ENCODE measurements at places on chromosomes 2 and 18. TPM values are rescaled to one million over a fixed set of nuclear protein-coding genes. Genes with fewer than 3 reads are reported as not detected.

Gene CAPN14
- not detected for polyA plus RNA-seq

Gene GCG
- not detected for polyA plus RNA-seq

Gene POTEC
- not detected for polyA plus RNA-seq

Gene FAM237A
- polyA plus RNA-seq, result not detected

Gene CFAP65
- polyA plus RNA-seq, result not detected

Gene B3GNT7
- polyA plus RNA-seq, result not detected

DNA sequence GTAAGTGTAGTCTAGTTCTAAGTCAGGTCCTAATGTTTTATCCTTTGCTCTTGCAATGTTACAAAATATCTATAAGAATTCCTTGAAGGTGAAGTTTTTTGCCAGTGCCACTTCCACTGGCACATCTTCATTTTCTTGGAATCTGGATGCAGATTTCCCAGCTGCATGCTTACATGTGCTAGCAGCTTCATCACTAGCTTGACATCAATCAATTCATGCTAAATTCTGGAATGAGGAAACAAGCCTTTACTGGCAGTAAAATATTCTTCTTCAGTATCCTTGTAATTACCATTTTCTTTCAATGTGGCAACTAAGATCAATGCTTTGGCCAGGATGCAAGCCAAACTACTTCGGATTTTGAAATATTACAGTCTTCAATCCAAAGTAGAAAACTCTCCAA is 200.6 kb upstream of the SIX2 start:
- peaks cover 8% of the 10 kb centered on the region for H3K27me3 ChIP-seq
- no peak for DNase-seq
- no peak overlapping the region for H3K4me3 ChIP-seq
- H3K4me1 ChIP-seq, result no peaks in the 10 kb centered on the region

- H3K4me3 ChIP-seq, result 0 out of 2 replicates have a peak overlapping the region, but pooled peaks have one; percentile 21
- H3K27me3 ChIP-seq, result no peaks in the 10 kb centered on the region
- DNase-seq, result peak; percentile 63
- no peaks in the 10 kb centered on the region for H3K36me3 ChIP-seq
- H3K4me1 ChIP-seq, result peaks cover 16% of the 10 kb centered on the region
These were observed 146.4 kb upstream of the SPATS2L start for GRCh38 chr2:200159829-200160781.

- DNase-seq, result no peak
- no peaks in the 10 kb centered on the region for H3K36me3 ChIP-seq
- H3K4me1 ChIP-seq, result no peaks in the 10 kb centered on the region
- no peak overlapping the region for H3K4me3 ChIP-seq
- no peaks in the 10 kb centered on the region for H3K27me3 ChIP-seq
- H3K27ac ChIP-seq, result no peak overlapping the region
These were observed 554.8 kb downstream of the ARHGAP15 start for GRCh38 chr2:143683977-143684376.

DNA sequence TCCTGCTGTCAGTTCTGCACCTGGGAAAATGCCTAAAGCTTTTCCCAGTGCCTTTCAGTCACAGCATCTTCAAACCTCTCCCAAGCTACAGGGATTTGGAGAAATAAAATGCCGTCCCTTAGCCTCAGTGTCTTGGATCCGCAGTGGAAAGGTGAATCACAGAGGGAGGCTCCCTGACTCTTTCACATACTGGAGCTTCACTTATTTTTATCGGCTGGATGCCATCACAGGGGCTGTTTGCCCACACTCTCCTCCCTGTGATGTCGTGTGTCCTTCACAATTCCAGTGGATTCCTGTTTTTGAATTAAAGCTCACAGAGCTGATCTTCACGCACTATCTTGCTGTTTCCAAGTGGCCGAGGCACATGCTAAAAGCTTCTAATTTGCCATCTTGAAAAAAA is 1303.1 kb upstream of the DDX18 start:
- no peak overlapping the region for H3K4me3 ChIP-seq
- no peaks in the 10 kb centered on the region for H3K36me3 ChIP-seq
- no peak for DNase-seq
- H3K27me3 ChIP-seq, result no peaks in the 10 kb centered on the region
- H3K4me1 ChIP-seq, result no peaks in the 10 kb centered on the region
- H3K27ac ChIP-seq, result no peak overlapping the region

GRCh38 chr2:140654565-140654964 is 1476.3 kb downstream of the LRP1B start:
- no peaks in the 10 kb centered on the region for H3K4me1 ChIP-seq
- DNase-seq, result no peak
- no peaks in the 10 kb centered on the region for H3K27me3 ChIP-seq
- H3K4me3 ChIP-seq, result no peak overlapping the region
- H3K36me3 ChIP-seq, result no peaks in the 10 kb centered on the region

DNA sequence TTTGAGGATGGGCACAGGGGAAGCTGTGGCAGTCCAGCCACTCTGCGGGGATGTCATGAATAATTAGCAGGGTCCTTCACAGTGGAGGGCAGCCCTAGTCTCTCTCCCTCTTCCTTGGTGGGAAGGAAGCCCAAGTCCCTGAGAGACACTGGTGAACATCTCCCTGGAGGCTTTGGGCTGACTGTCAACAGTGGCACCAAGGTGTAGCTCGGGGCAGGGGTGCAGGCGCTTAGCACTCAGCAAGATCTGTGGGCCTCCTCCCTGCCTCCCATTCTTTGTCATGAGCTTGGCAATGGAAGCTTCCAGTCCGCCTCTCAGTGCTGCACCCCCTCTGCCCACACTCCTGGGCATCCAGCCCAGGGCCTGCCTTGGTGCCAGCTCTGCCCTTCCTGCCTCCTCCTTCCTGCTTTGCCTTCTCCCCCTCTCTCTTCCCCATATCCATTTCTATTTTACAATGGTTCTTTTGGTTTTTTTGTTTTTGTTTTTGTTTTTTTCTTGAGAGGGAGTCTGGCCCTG is 59.4 kb downstream of the STEAP3 start:
- H3K36me3 ChIP-seq, result no peaks in the 10 kb centered on the region
- H3K27ac ChIP-seq, result peak overlapping the region; percentile 72
- H3K4me3 ChIP-seq, result no peak overlapping the region
- peak; percentile 5 for DNase-seq
- H3K27me3 ChIP-seq, result no peaks in the 10 kb centered on the region

DNA sequence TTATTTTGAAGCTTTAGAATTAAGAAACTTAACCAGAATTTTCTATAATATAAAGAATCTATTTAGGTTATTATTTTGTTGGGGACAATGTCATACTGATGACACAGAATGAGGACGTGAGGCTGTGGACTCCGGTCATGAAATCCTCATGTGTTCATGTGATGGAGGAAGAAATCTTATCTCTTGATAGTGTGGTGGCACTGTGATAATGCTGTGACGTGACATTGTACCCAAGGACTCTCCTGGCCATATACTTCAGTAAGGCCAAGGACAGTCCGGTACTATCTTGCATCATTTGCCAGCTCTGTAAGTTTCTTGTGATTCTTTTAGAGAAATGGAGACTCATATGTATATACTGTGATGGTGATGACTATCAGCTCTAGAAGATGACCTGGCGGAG is 59.1 kb downstream of the SLC9A2 start:
- H3K27me3 ChIP-seq, result peaks cover 8% of the 10 kb centered on the region
- no peak overlapping the region for H3K27ac ChIP-seq
- no peak overlapping the region for H3K4me3 ChIP-seq
- no peak for DNase-seq
- no peaks in the 10 kb centered on the region for H3K4me1 ChIP-seq
- no peaks in the 10 kb centered on the region for H3K36me3 ChIP-seq

DNA sequence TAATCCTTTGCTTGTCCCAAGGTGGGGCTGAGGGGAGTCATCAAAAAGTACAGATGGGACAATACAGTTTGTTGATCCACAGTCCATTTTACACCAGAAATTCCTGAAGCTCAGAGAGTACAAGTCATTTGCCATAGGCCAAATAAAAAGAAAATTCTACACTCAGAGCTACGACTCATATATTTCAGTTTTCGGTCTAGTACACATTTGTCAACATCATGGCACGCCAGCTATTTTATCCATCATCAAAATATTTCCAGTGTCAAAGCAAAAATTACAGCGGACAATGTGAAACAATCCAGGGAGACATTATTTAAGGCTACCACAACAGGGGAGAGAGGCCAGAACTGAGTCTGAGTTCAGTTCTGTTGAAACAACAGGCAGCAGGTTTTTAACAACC is 587.5 kb upstream of the DSEL start:
- DNase-seq, result no peak
- no peak overlapping the region for H3K4me3 ChIP-seq
- no peaks in the 10 kb centered on the region for H3K27me3 ChIP-seq
- no peaks in the 10 kb centered on the region for H3K36me3 ChIP-seq
- H3K27ac ChIP-seq, result no peak overlapping the region

GRCh38 chr2:112884869-112885505 is 26.0 kb upstream of the IL37 start:
- no peak overlapping the region for H3K4me3 ChIP-seq
- H3K27me3 ChIP-seq, result no peaks in the 10 kb centered on the region
- H3K27ac ChIP-seq, result no peak overlapping the region
- H3K4me1 ChIP-seq, result peaks cover 31% of the 10 kb centered on the region
- no peaks in the 10 kb centered on the region for H3K36me3 ChIP-seq

DNA sequence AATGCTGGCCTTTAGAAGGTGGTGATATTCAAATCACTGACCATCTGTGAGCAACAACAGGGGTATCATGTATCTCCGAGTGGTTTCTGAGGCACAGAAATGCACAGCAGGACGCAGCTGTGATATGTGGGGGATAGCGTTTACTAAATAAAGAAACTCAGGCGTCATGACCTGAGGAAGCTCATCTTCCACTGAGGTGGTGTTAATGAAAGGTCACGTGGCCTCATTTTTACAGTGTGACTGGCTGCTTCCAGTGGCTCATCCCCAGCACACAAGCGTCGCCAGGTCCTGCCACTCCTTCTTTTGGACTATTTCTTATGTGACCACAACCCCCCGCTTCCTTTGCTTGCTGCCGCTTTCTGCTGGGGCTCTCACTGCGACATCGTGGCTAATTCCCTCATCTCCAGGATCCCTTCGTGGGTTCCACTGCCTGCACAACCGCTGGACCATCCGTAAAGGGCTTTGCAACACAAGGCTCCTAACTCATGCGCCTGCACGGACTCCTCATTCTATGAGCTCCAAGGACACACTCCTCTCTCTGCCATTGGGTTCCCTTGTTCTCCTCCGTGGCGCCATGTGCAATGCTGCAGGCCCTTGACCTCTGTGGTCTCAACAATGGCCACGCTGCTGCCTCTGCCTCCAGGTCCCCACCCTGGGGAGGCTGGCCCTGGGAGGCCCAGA is 109.3 kb downstream of the MBP start:
- H3K4me1 ChIP-seq, result no peaks in the 10 kb centered on the region
- H3K36me3 ChIP-seq, result no peaks in the 10 kb centered on the region
- no peak overlapping the region for H3K27ac ChIP-seq
- no peak overlapping the region for H3K4me3 ChIP-seq

DNA sequence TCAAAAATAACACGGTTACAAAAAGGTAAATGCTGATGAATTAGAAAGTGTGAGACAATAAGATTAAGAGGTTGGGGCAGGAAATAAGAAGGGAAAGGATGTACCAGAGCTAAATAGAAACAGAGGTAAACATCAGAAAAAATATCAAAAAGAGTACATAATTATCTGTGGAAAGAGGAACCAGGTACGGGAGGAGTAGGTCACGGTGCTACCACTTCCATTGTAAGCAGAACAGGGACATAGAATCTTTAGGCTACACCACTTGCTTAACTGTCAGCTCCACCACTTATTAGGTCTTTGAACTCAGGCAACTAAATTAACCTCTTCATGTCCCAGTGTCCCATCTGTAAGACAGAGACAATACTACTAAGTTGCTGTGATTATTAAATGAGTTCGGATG is 350.3 kb downstream of the LRATD1 start:
- no peaks in the 10 kb centered on the region for H3K4me1 ChIP-seq
- H3K36me3 ChIP-seq, result no peaks in the 10 kb centered on the region
- H3K27me3 ChIP-seq, result no peaks in the 10 kb centered on the region
- DNase-seq, result no peak

DNA sequence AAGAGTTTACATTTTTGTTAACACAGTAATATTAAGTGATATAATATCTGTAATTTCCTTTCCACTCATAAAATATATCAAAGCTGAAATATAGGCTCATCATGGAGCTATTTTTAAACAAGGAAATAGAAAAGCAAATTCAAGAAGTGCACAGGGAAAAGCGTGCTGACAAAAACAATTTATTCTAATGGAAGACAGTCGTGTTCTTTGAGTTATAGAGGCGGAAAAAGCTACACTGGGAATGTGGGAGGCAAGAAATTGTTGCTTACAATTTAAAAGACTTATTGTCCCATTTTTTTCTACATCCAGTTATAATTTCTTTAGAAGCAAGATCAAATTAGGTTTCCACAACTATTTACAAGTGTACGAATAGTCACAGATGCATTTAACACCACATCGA is 3.2 kb upstream of the TTN start:
- no peak for DNase-seq
- H3K36me3 ChIP-seq, result no peaks in the 10 kb centered on the region
- H3K27me3 ChIP-seq, result no peaks in the 10 kb centered on the region
- H3K4me3 ChIP-seq, result no peak overlapping the region
- no peaks in the 10 kb centered on the region for H3K4me1 ChIP-seq
- H3K27ac ChIP-seq, result no peak overlapping the region

GRCh38 chr2:201249889-201250288 is 10.4 kb upstream of the CASP8 start:
- H3K27ac ChIP-seq, result no peak overlapping the region
- no peaks in the 10 kb centered on the region for H3K36me3 ChIP-seq
- H3K4me1 ChIP-seq, result no peaks in the 10 kb centered on the region

- H3K4me1 ChIP-seq, result no peaks in the 10 kb centered on the region
- H3K27me3 ChIP-seq, result peaks cover 16% of the 10 kb centered on the region
- no peak for DNase-seq
These were observed 76.9 kb downstream of the INPP5D start for GRCh38 chr2:233137040-233137439.

DNA sequence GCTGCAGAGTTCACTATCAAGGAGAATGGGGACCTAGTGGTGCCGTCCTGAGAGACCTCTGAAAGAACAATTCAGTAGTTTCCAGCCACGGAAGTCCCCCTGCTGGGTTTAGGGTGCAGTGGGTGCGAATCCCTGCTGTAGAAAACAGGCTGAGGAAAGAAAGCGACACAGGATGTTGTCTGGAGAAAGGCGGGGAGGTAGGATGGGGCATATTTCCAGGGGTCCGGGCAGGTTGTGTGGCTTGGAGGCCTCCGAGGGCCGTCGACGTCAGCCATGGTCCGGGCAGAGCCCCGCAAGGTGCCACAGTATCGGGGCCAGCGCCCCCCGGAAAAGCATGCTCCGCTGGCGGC is 807 bp upstream of the CREB1 start:
- no peaks in the 10 kb centered on the region for H3K36me3 ChIP-seq
- peaks cover 40% of the 10 kb centered on the region for H3K4me1 ChIP-seq
- H3K27me3 ChIP-seq, result no peaks in the 10 kb centered on the region
- H3K27ac ChIP-seq, result peak overlapping the region; percentile 98
- peak overlapping the region; percentile 74 for H3K4me3 ChIP-seq

- no peaks in the 10 kb centered on the region for H3K27me3 ChIP-seq
- no peaks in the 10 kb centered on the region for H3K36me3 ChIP-seq
- H3K4me3 ChIP-seq, result no peak overlapping the region
- no peak overlapping the region for H3K27ac ChIP-seq
- H3K4me1 ChIP-seq, result no peaks in the 10 kb centered on the region
These were observed 21.2 kb downstream of the GPC1 start for GRCh38 chr2:240456447-240457222.

DNA sequence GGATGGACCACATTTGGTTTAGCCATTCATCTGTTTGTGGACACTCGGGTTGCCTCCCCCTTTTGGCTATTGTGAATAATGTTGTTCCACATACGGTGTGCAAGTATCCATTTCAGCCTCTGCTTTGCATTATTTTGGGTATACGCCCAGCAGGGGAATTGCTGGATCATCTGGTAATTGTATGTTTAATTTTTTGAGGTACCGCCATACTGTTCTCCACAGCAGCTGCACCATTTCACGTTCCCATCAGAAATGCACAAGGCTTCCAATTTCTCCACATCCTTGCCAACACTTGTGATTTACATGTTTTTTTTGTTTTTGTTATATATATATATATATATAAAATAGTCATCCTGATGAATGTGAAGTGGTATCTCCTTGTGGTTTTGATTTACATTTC is 54.6 kb upstream of the TWIST2 start:
- no peak for DNase-seq
- H3K4me3 ChIP-seq, result no peak overlapping the region
- peaks cover 33% of the 10 kb centered on the region for H3K4me1 ChIP-seq
- H3K27ac ChIP-seq, result no peak overlapping the region
- H3K36me3 ChIP-seq, result no peaks in the 10 kb centered on the region
